ENCODE measurements at places on chromosomes 2 and 18.

DNA sequence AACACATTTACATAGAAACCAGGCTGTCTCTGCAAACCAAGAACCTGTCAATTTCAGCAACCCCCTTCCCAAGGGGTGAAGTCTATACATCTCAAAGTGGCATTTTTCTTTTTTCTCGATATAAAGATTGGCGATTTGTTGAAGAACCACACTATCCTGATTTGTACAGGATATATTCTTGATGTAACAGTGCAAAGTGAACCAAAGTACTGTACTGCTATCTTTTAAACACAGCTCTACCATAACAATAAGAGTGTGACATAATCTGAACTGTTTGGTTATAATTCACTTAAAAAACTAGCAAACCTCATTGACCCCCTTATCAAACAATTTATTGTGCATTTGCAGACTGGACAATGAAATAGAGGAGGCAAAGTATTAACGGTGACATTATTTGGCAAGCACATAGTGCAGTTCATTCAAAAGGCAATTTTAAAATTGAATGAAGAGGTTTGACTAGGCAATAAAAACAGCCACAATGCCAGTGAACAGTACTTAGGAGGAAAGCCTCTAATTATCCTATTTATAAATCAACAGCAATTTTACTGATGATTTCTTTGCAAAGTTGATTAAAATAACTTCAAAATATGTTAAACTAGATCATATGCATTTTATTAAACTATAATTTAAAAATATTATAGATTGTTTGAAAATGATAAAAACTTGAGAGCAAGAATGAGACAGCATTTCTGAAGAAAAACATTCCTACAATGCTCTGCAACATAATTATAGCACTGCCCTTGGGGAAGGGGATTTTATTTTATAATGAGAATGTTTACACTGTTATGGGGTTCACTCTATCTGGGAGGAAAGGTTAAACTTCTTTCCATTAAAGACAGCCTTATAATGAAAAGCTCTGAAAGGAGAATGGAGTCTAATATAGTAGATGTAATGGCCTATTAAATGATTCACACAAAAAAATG is 440.9 kb downstream of the ZEB2 start:
- DNase-seq, result no peak

GRCh38 chr2:173692068-173692467 is 273.1 kb downstream of the SP3 start:
- DNase-seq, result no peak

DNA sequence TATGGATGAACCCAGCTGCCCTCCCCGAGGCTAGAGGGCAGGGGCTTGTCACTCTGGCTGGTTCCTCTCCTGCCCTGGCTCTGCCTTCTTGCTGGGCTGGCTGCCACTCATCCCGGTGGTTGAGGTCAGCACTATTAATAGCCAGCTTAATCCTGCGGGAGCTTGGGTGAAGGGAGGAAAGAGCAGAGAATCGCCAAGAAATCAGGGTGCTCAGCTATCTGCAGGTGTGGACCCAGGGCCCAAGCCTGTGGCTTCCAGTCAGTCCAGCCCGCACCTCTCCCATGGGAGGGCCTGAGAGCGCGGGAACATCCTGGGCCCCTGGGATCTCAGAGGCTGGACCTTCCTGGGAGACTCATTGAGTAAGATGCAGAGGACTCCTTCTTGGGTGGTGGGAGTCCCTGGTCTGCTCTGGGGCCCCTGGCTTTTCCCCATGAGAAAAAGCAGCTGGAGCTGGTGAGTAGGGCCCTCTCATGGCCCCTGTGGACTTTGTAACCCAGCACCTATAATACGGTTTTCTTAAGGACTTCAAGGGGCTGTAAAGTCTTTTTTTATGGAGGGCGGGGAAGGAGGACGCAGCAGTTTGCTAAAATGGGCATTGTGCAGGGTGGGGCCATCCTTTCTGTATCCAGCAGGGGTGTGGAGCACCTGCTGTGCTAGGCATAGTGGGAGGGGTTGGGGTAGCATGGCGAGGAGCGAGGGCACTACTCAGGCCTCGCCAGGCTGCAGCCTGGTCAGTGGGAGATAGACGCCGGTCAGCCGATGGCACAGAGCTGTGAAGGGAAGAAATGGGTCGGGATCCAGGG is 27.4 kb upstream of the CNNM3 start:
- no peak for DNase-seq

GRCh38 chr18:74315464-74316256 is at the start of gene C18orf63:
Gene C18orf63, plus strand, starts transcription at chr18:74315839. Its CDS starts 2,027 bp downstream, at chr18:74317866.
- DNase-seq, result no peak

DNA sequence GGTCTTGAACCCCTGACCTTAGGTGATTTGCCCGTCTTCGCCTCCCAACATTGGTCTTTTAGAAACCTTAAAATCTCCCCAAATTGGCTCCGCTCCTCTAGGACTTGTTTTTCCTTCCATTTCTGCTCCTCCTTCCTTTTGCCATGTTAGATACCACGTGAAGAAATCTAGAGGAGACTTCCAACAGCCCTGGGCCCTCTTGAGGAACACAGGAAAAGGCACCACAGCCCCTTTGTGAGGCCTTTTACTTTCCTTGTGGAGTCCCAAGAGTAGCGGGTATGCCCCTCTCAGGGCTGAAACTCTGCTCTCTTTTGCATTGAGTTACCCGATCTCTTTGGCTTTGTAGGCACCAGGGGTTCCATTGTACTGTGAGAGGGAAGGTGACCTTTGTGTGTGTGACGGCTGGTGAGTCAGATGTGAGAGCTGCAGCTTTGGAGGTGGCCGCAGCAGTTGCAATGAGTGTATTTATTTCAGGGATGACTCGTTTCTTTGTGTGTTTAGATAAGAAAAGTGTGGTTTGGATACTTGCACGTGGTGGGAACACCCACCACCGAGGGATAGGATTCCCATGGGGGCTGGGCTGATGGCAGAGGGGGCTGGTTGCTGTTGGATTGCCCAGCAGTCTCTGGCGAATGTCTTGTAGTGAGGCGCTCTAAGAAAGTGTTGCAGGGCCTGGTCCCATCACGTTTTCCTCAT is 218.4 kb upstream of the HS6ST1 start:
- DNase-seq, result peak; percentile 41

DNA sequence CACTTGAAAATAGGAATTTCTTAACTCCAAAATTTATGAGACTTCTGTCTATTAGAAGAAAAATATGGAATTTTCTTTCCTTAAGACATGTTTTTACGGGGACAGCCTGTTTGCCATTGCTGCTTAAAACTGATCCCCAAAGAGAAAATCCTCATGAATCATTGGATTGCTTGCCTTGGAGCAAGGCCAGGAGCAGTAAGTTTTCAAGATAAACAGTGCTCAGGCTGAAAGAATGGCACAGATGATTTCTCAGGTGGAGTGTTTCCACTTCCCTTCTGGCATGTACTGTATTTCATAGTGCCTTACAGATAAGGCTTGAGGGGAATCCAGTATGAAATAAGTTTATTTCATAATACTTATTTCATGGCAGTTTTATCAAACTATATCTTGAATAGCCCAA is 74.3 kb upstream of the MMADHC start:
- DNase-seq, result no peak

GRCh38 chr2:9284521-9285297 is 78.1 kb downstream of the ASAP2 start:
- no peak for DNase-seq

DNA sequence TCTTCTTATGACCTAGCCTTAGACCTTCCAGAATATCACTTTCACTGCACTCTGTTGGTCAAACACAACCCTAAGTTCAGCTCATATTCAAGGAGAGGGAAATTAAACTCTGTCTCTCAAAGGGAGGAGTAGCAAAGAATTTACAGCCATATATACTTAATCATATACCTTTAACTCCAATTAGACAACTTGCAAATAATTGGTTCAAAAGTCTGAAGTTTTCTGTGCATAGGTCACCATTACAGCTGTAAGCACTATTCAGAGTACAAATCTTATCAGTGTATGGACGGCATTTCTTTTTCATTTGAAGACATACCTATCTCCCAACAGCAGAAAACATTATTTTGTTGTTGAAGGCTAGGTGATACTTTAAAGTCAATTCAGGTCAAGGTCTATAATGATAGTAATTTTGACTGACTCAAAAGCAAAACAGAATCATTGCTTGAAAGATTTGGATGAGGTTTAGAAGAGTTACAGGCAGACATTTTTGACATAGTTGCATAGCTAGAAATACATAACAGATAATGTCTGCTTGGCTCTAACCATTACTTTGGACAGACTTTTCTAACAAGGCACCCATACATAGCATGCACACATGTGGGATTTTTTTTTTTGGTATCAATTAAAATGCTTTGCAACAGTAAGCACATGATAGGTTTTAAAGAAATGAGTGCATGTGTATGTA is 131.5 kb downstream of the CPS1 start:
- DNase-seq, result no peak

- peak; percentile 36 for DNase-seq
Measured at GRCh38 chr2:58448065-58448507, 207.0 kb upstream of the FANCL start.

GRCh38 chr18:51011709-51012108 is 18.3 kb upstream of the SMAD4 start:
- no peak for DNase-seq

DNA sequence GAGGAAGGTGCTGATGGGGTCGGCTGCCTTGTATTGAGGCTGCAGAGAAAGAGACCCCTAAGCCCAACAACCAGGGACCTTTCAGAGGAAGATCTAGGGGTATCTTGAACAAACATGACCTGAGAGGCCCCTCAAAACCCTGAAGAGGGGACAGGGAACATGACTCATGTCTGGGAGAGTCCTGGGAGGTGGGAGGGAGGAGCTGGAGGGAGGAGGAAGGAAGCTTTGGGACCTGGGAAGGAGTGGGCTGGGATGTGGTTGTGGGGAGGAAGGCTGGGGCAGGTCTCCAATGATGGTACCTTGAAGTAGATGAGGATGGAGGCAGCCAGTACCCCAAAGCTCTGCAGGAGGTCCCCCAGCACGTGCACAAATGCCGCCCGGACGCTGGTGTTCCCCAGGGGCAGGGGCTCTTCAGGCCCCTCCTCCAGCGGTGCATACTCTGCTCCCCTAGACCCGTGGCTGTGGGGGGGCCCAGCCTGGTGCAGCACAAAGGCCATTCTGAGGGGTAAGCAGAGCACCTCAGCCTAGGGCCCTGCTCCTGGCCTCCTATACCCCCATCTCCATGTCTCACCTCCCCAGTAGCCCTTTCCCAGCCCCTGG is 5.9 kb downstream of the SLC30A3 start:
- DNase-seq, result no peak

DNA sequence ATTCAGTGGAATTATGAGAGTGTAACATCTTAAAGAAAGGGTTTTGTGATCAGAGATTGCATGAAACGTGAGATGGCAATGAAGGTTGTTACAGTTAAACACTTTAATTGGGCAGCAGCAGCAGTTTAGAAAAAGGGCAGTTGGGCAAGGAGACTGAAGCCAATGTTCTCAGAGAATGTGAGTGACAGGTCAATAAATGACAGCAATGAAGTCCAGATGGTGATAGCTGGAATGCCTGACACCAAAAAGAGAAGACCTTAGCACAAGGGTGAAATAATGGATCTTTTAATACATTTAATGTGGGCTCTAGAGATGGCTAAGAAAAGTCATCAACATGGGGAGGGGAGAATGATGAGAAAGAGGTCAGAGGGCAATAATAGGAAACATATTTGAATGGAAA is 89.4 kb upstream of the CDH7 start:
- no peak for DNase-seq

DNA sequence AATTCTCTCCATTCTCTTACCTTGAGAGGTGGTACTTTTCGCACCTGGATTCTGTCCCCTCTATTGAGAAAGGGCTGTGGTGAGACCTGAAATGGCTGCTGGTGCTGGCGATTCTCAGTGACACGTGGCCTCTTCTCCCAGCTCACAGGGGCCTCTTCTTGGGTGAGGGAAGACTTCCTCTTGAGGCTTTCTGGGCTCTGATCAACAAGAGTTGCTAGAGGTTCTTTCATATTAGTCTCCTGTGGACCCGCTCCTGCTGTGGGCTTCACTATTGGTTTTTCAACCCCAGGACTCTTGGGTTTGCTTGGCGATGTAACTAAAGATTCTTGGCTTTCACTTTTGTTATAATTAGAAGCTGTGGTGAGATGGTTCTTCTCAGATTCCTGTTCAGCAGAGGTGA is 76.3 kb upstream of the DTNB start:
- DNase-seq, result no peak

DNA sequence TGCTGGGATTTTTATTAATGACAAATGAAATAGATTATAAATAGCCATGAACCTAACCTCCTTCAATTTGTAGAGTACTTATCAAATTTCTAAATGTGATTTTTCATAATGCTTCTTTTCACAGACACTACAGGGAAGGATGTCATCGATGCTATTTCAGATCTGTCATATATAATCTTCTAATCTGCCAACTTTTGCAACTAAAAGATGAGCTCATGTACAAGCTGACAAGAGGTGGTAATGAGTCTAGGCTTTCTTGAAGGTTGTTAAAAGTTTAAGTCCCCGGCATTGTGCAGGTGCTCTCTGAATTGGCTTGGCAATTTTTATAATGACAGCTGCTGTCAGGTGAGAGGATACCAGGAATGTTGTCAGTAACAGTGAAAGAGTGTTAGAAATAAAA is 320.4 kb downstream of the LRRTM4 start:
- DNase-seq, result no peak

- no peak for DNase-seq
Measured at GRCh38 chr2:217705461-217705860, 297.3 kb downstream of the TNS1 start.

DNA sequence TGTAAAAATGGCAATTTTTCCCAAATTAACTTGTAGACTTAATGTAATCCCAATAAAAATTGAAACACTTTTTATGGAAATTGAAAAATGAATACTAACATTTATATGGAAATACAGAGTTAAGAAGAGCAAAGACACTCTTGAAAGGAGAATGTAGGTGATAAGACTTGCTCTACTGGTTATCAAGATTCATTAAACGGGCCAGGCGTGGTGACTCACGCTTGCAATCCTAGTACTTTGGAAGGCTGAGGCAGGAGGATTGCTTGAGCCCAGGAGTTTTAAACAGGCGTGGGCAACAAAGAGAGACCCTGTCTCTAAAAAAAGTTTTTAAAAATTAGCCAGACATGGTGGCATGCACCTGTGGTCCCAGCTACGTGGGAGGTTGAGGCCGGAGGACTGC is 29.5 kb upstream of the ZNF396 start:
- DNase-seq, result no peak

GRCh38 chr2:170885130-170885791 is 43.8 kb upstream of the GORASP2 start:
- no peak for DNase-seq

DNA sequence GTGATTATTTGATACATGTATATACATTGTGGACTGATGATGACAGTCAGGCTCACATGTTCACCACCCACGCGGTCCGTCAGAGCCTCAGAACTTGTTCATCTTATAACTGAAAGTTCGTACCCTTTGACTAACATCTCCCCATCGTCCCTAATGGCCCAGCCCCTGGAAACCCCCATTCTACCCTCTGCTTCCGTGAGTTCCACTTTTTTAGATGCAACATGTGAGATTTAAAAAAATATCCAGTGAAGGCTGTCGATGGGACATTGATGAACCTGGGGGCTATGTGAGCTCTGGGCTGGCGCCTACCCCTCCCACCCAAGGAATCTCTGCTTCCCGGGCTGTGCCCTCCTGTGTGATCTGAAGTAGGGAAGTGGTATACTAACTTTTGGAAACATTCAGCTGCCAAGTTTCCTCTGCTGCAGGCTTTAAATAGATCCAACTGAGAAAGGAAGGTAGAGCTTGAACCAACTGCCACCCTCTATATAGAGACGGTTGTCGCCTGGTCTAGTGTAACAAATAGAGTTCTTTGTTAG is 163.8 kb downstream of the FAM210A start:
- peak; percentile 94 for DNase-seq

GRCh38 chr18:48168861-48169260 is 238.4 kb upstream of the SMAD2 start:
- DNase-seq, result no peak

- no peak for DNase-seq
Measured at GRCh38 chr2:212158081-212158480, 380.5 kb downstream of the ERBB4 start.

GRCh38 chr2:221204699-221205098 is 367.4 kb downstream of the EPHA4 start:
- DNase-seq, result no peak

All from stimulated activated CD8-positive, alpha-beta memory T cell treated with anti-CD3 and anti-CD28 coated beads, Interleukin-4, amount 100 ng/mL, for 48 hours (primary cell).